NCI-H2029 (cell line): ENCODE measurements at places on chromosomes 13 and 19.

DNA sequence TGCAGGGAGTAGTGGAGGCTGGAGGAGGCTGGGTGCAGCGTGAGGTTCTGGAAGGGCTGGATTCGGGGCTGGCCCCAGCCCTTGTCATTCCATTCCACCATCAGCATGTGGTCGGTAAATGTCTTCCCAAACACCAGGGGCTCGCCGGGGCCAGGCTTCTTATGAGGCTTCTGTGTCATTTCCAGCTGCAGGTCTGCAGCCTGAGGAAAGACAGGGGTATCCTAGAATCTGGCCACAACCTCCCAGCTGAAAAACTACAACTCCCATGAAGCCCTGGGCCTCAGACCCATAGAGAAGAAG, 4.4 kb downstream of the BCAT2 start:
- DNase-seq, result no peak

GRCh38 chr13:100875392-100876043, 200.9 kb upstream of the TMTC4 start:
- DNase-seq, result no peak

- DNase-seq, result peak; percentile 68
Measured at GRCh38 chr19:40305403-40305802, 20.3 kb upstream of the AKT2 start.

- no peak for DNase-seq
Measured at GRCh38 chr13:87677043-87677495, 5.9 kb downstream of the SLITRK5 start.

DNA sequence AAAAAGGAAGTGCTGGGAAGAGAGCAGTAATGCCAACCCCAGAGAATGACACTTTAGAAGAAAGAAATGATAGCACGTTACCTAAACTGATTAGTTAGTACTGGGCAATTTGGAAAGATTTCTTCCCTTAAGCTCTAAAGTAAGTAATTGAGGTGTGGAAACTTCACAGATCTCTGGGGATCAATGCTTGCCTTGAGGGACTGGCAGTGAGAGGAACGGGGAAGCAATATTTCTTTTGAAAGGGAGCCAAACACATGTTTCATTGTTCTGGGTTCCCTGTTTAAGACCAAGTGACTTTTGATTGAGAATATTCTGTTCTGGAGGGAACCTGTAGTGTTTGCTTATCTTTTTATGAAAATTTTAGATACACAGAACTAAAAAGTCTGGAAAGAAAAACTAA, 190.5 kb downstream of the NDFIP2 start:
- no peak for DNase-seq

DNA sequence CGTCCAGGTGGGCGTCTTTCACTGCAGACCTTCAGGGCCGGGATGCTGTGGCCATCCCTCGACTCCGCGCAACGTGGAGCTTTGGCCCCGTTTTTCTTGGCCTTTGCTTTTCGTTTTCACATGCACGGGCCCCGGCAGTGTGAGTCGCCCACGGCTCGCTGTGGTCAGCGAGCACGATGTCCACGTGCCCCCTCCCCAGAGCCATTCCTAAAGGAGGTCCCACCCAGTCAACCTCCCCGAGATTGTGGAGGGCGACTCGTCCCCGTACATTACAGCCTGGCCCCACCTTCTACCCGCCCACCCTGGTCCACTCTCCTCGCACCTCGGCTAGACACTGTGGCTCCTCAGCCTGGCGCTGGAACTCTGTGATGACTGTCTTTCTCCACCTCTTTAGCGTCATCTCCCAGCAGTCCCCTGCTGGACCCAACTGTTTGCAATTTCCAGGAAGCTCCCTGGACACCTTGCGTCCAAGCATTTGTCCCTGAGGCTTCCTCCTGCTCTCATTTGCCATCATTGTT, 405 bp downstream of the ZNF446 start:
- DNase-seq, result no peak

DNA sequence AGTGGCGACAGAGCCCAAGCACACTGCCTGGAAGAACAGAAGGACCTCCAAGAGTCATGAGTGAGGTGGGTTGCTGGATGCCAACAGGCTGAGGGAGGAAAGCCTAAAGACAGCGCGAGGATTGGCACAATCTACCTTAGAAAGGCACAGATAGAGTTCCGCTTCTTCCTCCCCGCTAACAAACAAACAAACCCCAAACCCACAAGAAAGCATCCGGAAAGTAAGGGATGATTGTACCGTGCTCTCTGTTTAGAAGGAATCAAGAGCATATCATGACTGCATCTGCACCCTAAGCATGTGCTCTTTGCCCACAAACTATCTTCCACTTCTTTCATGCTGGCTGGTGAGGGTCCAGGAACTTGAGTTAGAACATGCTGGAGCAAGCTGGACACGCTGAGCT, 233.0 kb upstream of the KLF12 start:
- no peak for DNase-seq
